Activated naive CD8-positive, alpha-beta T cell treated with anti-CD3 and anti-CD28 coated beads, Interleukin-2, amount 10 ng/mL, durations not matched to agents 7 days and 5 days (primary cell): ENCODE measurements at places on chromosomes 11 and 22. TPM values are rescaled to one million over a fixed set of nuclear protein-coding genes. Genes with fewer than 3 reads are reported as not detected.

DNA sequence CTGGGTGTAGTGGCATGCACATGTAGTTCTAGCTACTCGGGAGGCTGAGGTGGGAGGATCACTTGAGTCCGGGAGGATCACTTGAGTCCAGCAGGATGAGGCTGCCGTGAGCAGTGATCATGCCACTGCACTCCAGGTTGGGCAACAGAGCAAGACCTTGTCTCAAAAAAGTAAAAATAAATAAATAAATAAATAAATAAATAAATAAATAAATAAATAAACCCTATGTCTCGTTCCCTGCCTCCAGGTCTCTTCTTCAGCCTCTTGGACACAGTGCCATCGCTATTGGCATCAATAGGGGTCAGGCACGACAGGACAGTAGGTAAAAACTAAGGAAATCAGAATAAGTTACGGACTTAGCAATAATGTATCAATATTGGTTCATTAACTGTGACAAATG, 23.4 kb upstream of the SYT12 start:
- no peaks in the 10 kb centered on the region for H3K36me3 ChIP-seq
- no peak for DNase-seq
- no peaks in the 10 kb centered on the region for H3K4me1 ChIP-seq
- H3K27ac ChIP-seq = no peak overlapping the region

Gene MMP8
- not detected for total RNA-seq

- no peak for DNase-seq
- no peaks in the 10 kb centered on the region for H3K36me3 ChIP-seq
- H3K4me3 ChIP-seq = no peak overlapping the region
- H3K27me3 ChIP-seq = no peaks in the 10 kb centered on the region
- no peaks in the 10 kb centered on the region for H3K4me1 ChIP-seq
Observed at GRCh38 chr11:81602508-81602907, 1131.2 kb downstream of the FAM181B start.

DNA sequence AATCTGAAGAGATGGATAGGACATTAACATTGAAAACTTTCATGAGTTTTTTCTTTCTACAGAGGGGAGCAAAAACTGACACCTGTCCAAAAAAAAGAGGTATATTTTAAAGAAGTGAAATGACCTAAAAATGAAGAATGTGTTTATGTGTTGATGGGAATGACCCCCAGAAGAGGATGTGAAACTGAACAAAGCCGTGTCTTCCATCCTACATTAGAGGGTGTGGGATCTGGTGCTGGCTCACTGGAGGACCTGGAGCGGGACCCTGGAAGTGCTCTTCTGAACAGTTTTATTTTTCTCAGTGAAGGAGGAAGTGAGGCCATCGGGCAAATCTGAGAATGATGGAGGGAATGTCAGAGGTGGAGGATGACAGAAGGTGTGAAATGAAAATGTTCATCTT, 470.1 kb downstream of the NTM start:
- DNase-seq = no peak
- H3K4me1 ChIP-seq = no peaks in the 10 kb centered on the region
- no peaks in the 10 kb centered on the region for H3K36me3 ChIP-seq
- no peaks in the 10 kb centered on the region for H3K27me3 ChIP-seq

Gene ENTHD1
- total RNA-seq = 0.34 TPM

Gene SPON1
- total RNA-seq = 3.8 TPM

- H3K4me1 ChIP-seq = no peaks in the 10 kb centered on the region
- DNase-seq = no peak
- no peaks in the 10 kb centered on the region for H3K36me3 ChIP-seq
- no peak overlapping the region for H3K27ac ChIP-seq
- peaks cover 3% of the 10 kb centered on the region for H3K27me3 ChIP-seq
Observed at GRCh38 chr11:78853521-78853920, 278.9 kb upstream of the NARS2 start.
